ENCODE measurements at places on chromosomes 6 and 20.

- DNase-seq, result no peak
These were observed 121.3 kb downstream of the TFAP2C start for GRCh38 chr20:56750430-56750829.

GRCh38 chr6:29071831-29072723 is 15.0 kb downstream of the OR2B3 start:
- no peak for DNase-seq

GRCh38 chr6:44738601-44739146 is 351.2 kb downstream of the CDC5L start:
- DNase-seq, result no peak

DNA sequence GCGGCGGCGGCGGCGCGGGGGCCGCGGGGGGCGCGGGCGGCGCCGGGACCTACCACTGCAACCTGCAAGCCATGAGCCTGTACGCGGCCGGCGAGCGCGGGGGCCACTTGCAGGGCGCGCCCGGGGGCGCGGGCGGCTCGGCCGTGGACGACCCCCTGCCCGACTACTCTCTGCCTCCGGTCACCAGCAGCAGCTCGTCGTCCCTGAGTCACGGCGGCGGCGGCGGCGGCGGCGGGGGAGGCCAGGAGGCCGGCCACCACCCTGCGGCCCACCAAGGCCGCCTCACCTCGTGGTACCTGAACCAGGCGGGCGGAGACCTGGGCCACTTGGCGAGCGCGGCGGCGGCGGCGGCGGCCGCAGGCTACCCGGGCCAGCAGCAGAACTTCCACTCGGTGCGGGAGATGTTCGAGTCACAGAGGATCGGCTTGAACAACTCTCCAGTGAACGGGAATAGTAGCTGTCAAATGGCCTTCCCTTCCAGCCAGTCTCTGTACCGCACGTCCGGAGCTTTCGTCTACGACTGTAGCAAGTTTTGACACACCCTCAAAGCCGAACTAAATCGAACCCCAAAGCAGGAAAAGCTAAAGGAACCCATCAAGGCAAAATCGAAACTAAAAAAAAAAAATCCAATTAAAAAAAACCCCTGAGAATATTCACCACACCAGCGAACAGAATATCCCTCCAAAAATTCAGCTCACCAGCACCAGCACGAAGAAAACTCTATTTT is 2.0 kb downstream of the FOXC1 start:
- no peak for DNase-seq

DNA sequence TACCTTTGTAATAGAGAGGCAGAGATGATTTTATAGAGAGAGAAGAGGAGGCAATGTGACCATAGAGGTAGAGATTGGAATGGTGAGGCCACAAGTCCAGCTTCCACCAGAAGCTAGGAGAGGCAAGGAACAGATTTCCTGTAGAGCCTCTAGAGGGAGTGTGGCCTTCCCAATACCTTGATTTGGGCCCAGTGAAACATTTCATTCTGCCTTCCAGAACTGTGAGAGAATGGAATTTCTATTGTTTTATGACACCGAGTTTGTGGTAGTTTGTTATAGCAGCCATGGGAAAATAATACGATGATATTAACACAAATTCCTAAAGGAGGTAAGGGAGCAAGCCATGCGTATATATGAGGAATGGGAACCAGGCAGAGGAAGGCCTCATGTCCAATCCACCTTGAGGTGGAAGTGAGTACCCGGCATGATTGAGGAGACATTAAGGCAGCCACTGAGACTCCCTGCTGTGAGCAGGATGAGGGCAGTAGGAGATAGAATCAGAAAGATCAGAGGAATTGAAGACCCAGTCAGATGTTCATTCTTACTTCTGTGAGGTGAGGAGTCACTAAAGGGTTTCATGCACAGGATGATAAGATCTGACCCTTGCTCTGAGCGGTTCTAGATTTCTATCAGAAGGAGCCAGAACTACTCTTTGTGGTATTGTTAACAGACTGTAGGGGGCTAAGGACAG is 636.3 kb upstream of the IMPG1 start:
- DNase-seq, result no peak

- peak; percentile 44 for DNase-seq
These were observed 91.3 kb downstream of the FILIP1 start for GRCh38 chr6:75402296-75402695.

- DNase-seq, result peak; percentile 60
These were observed 175.7 kb upstream of the PLN start for GRCh38 chr6:118372413-118372812.

GRCh38 chr20:53513168-53513488 is 80.5 kb downstream of the ZNF217 start:
- no peak for DNase-seq

DNA sequence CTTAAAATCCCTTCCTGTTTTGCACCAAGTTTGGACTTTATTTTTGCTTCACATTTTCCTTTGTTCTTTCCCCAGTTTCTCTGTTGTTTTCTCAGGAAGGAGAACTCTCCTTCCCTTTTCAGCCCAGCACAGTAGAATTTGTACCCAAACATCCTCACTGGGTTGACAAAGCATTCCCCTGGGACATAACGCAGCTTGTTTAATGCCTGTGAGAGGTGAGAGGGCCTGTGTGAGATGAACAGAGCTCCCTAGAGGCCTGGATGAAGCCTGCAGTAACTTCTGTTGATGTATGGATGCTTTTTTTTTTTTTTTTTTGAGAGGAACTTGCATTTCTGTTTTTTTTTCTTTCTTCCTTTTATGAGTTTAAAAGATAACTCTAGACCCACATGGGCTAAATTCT is 104.9 kb upstream of the SLC22A23 start:
- no peak for DNase-seq

DNA sequence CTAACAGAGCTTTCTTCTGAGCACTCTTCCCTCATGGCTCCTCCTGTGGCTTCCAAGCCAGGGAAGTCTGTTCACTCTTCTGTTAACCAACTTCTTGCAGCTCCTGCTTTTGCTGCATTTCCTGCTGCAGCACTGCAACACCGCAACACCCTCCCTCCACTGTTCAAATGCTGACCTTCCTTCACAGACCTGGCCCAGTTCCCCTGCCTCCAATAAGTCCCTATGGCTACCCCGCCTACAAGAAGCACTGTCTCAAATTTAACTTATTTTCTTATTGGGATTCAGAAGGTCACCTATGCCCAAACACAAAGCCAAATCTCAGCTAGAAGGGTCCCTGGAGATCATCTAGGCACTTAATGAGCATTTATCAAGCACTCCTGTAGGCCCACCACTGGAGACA is 44.6 kb downstream of the ELMO2 start:
- DNase-seq, result no peak

GRCh38 chr20:63493563-63494020 is 5.3 kb downstream of the EEF1A2 start:
- no peak for DNase-seq

GRCh38 chr6:157281570-157281969 is 41.7 kb downstream of the TMEM242 start:
- no peak for DNase-seq

GRCh38 chr6:17907406-17908229 is 79.8 kb downstream of the KIF13A start:
- DNase-seq, result peak; percentile 46

- DNase-seq, result no peak
These were observed 24.7 kb downstream of the FNDC1 start for GRCh38 chr6:159193923-159194322.

GRCh38 chr20:48962421-48962820 is 40.9 kb downstream of the ARFGEF2 start:
- no peak for DNase-seq

DNA sequence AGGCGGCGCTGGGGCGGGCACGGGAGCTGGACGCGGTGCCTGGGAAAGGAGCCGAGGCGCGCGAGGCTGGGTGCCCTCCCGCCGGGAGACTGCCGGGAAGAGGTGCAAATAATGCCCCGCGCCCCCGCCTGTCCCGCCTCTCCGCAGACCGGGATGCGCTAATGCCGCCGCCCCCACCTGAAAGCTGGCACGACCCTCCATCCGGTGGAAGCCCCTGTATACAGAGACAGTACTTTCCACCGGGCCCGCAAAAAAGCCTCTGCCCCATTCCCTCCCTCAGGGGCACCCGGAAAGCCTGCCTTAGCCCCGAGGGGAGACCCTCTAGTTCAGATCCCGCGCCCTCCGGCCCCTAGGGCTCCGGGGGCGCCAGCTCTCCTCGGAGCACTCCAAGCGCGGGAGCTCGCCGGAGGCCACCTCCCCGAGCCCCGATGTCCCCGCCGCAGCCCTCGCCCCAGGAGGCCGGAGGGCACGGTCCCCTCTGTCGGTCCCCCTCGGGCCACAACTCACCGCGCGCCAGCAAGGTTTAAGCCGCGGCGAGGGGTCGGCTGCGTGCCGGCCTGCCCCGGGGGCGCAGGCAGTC is 1.2 kb downstream of the GRM4 start:
- no peak for DNase-seq

DNA sequence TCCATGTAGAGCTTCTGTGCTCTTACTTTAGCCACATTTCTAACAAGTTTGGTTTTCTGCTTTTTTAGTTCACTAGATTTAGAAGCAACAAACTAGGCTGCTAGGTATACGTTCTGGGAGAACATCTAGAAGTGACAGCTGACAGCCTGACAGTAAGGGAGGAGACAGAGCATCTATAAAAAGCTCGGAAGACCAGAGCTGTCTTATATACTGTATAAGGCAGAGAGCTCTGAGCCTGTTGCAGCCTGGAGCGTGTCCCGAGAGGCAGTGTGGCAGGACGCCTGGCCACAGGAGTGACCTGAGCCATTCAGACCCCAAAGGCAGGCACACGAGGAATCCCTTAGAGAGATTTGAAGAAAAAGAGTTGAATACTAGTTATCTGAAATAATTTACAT is 24.6 kb downstream of the PPP1R14C start:
- DNase-seq, result peak; percentile 73

DNA sequence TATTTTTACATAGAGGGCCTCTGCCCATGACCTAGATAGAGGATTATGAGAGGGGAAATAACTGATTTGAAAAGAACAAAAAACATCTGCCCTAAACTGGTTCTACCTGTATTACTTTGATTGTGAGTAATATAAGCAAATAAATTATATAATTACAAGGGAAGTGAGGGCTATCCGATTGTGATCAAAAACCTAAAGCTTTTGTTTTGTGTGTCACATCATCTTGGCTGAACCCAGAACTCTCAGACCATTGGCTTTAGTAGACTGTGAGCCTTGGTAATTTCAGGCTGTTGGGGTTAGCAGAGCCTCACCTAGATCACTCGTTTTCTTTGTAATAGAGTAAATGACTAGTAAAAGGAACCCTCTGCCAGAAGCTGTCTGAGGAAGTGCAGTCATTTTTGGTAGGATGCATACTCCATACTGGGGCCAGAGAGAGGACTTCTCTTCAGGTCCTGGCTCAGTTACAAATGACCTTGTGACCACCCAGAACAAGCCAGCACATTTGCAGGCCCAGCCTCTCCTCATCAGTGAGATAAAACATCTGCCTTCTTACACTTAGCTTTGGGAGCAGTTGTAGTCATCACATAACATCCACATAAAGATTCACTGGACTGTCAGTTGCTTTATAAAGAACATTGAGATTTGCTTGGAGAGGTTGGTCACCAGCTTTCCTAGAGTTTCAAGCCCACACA is 13.5 kb downstream of the STK35 start:
- DNase-seq, result peak; percentile 46

GRCh38 chr20:44517454-44517853 is 4.4 kb downstream of the SERINC3 start:
- DNase-seq, result no peak

DNA sequence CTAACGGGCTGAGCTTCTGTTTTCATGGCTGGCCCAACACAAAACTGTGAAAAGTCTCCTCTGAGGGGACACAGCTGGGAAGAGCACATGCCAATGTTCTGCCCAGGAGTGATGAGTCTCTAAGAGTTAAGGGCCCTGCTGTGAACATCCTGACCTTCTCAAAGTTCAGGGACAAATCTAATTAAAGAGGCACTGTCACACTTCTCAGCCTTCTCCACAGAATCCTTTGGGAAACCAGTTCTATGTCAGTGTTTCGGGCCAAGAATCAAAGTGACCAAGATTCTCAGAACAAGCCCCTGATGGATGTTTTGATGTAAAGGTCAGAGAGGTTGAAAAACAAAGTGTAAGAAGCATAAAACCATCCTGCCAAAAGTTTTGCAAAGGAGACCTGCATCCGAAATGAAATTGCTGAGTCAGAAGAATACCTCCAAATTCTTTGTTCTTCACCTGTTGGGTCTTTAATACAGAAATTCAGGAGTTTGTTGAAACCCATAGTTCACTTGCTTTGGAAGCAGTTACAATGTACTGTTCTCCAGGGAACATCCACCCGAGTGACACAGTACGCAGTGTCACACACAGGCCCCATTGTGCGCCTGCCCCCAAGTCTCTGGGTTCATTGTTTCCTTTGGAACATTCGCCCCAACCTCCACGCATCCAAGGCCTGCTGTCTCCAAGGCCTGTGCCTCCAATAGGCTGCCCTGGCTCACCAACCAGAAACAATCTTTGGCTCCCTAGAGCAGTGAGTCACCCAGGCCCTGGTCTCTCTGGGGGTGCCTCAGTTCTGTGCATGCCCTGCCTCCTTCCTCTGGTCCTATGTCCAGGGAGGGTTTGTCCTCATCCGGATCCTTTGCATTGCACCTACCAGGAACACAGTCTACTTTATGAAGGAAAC is 65.5 kb upstream of the QKI start:
- DNase-seq, result no peak

- no peak for DNase-seq
These were observed 236.4 kb upstream of the RIMS1 start for GRCh38 chr6:71649915-71650314.

DNA sequence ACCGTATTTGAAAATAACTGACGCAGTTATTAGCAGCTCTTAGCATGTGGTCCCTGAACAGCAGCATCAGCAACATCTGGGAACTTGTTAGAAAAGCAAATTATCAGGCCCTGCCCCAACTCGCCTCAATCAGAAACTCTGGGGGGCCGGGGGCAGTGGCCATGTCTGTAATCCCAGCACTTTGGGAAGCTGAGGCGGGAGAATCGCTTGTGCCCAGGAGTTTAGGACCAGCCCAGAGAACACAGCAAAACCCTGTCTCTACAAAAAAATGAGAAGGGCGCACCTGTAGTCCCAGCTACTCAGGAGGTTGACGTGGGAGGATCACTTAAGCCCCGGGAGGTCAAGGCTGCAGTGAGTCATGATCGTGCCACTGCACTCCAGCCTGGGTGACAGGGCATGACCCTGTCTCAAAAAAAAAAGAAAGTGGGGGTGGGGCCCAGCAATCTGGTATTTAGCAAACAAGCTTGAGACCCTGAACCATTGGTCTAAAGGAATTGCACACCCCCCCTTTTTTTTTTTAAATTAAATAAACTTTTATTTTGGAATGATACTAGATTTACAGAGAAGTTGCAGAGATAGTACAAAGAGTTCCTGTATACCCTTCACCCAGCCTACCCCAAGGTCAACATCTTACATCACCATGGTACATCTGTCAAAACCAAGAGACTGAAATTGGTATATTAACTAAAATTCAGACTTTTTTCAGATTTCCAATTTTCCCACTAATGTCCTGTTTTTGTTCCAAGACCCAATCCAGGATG is 6.7 kb downstream of the SRXN1 start:
- no peak for DNase-seq

- DNase-seq, result peak; percentile 83
These were observed 183.0 kb downstream of the THBS2 start for GRCh38 chr6:169070506-169071176.

- peak; percentile 63 for DNase-seq
These were observed 67.1 kb upstream of the ZNFX1 start for GRCh38 chr20:49344975-49345374.

Data from left ventricle myocardium superior (tissue), 1 donor.